Midbrain (tissue), 1 donor: ENCODE measurements at places on chromosomes 13 and 19.

GRCh38 chr13:103164251-103164650, 98.0 kb upstream of the SLC10A2 start:
- no peak for DNase-seq

DNA sequence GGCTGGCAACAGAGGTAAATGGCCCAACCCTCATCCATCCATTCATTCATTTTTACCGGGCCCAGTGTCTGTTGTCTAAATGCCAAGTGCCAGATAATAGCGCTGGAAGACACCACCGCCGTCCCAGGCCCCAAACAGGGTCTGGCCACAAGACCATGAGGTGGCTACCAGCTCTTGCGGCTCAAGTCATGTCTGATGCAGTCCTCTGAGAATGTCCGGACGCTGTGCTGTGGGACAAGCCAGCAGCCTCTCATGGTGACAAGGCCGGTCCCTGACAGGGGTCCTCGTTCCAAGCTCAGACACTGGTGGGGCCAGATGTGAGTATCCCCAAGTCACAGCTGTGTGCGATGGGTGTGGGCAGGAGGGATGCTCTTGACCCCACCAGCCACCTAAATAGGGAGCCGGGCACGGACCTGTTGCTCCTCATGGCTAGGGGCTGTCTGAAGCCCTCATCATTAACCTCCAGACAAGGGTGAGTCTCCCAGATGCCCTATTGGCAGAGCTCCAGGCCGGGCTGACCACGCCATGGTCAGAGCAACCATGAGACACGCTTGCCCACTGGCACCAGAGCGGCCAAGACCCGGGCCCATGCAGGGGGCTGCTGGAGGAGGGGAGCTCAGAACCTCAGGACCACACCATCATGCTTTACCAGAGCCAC, 58.4 kb downstream of the MLLT1 start:
- no peak for DNase-seq

GRCh38 chr13:27086599-27087265, 84.9 kb downstream of the USP12 start:
- no peak for DNase-seq

DNA sequence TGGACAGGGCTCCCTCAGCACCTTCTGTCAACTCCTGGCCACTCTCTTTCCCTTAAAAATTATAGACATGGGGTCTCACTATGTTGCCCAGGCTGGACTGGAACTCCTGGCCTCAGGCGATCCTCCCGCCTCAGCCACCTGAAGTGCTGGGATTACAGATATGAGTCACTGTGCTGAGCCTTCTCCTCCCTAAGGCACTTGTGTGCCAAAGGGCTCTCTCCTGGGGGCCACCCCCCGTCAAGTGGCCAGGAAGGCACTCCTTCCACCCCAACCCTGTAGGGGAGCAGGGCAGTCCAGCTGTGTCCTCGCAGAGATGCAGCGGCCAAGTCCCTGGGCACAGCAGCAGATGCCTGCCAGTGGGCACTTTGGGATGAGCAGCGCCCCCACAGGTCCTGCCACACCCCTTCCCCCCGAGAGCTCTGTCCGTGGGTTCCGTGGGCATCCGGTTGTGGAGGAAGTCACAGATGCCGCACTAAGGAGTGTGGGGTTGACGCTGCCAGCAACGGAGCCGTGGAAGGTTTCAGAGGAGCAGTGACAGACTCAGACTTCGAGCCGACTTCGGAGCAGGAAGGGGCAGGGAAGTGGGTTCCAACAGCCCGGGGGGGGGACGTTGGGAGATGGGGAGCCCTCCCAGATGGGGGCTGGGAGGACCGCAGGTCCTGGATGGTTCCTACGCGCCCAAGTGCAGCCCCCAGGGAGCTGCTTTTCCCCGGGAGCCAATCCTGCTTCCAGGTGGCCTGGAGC, 3.3 kb upstream of the UQCR11 start:
- DNase-seq, result no peak

DNA sequence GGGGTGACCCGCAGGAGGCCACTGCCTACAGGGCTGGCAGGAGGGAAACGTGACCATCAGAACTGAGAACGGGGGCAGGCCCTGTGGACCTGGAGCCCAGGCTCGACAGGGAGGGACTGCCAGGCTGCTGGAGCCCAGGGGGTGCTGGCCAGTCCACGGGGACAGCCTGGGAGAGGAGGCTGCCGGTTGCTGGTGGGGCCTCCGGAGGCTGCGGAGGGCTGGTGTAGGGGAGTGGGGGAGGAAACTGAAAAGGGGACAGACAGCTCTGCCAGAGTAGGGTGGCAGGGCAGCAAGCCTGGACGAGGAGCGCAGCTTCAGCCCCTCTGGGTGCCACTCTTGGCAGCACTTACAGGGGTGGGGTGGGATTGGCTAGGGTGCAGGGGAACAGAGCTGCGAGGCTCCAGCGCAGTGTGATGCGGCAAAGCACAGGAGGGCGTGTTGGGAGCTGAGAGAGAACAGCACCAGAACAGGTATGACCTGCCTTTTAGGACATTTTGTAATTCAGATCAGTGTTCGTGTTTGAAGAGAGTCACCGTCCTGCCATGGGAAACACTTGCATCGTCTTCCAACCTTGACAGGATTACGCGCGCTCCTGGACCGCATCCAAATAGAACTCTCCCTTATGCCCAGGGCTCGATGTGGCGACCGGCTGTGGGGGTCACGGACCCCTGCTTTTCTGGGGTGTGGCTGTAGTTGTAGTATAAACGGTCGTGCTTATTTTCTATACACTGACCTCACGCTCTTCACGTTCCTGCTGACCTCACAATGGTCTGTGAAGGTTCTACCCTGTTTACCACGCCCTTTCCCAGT, 19.9 kb upstream of the ARHGEF7 start:
- no peak for DNase-seq
